ENCODE measurements at places on chromosomes 11 and 22.

DNA sequence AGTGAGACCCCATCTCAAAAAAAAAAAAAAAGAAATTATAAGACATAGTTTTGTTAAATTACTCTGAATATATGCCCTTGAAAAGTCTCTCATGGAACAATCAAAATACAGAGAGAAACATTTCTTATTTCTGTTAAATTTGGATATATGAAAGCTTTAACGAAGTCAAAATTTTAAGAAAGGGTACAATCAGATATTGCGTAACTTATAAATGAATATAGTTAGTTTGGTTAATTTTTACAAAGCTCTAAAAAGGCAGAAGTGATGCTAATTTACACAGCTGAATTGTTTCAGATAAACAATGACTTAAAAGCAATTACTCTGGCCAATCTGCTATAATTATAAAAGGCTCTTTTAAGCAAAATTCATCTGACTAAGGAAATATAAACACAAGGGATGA is 611.6 kb upstream of the CCDC179 start:
- no peak for DNase-seq

DNA sequence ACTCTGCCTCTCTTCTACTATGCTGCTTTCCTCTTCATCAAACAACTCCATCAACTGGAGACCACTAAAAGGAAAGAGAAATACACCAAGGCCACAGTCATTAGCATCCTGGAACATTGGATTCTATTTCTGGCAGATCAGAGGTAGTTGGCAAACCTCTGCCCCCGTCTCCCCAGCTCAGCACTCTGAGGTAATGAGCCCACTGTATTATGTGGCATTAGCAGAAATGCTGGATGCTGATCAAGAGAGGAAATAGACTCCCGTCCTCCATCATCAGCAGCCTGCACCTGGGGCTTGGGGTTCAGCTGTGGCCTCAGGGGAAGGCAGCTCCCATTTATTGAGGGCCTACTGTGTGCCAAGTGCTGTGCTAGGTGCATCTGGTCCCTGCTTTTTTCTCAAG is 9.0 kb upstream of the RASD2 start:
- DNase-seq, result no peak

DNA sequence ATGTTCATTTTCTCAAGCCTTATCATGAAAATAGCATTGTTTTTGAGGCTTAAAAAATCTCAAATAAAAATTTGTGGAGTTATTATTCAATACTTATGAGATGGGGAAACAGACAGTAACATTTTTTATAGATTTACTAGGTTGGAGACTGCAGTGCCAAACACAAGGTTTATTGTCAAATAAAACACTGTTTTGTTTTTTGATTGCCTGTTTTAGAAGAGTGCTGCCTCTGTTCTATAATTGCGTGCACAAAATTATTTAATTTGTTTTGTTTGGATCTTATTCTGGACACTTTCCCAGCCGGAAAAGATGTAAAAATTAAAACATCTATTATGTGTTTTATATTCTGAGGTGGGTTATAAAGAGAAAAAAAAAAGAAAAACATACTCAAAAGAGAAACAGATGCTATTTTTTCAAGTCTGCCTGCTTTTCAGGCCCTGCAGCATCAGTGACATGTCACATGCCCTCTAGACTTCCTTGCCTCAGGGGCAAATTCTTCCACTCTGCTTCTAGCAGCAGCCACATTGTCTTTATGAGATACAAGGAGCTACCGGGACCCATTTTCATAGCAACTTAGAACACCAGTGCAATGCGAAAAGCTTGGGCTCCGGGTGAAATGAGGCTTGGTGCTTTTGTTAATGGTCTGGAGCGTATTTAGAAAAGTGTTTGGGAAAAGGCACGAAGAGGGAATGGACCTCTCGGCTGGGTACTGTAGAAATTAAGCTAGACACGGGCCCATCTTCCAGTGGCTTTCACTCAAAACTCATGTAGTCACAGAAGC is 77.5 kb downstream of the EFCAB6 start:
- no peak for DNase-seq

- no peak for DNase-seq
These were observed 100.0 kb downstream of the PAX6 start for GRCh38 chr11:31711137-31711536.

DNA sequence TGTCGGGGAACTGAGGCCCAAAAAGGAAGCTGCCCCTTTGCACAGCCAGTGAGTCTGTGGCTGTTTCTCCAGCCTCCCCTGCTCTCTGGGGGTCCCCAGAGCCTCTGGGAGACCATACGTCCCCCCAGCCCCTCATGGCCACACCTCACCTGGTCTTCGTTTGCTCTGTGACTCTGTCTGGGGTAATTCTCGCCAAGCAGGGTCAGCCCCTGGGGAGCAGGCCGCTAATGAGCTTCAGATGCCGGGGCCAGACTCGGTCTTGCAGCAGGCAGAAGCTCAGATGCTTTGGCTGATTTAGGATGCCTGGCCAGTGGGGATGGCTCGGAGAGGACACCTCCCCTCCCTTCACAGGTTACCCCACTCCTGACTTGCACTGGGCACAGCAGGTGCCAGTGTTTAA is 24.1 kb upstream of the WNT11 start:
- DNase-seq, result no peak

- DNase-seq, result no peak
These were observed 429.0 kb downstream of the BRD1 start for GRCh38 chr22:49398646-49399045.

GRCh38 chr22:49210606-49211005 is 617.1 kb downstream of the BRD1 start:
- DNase-seq, result no peak

DNA sequence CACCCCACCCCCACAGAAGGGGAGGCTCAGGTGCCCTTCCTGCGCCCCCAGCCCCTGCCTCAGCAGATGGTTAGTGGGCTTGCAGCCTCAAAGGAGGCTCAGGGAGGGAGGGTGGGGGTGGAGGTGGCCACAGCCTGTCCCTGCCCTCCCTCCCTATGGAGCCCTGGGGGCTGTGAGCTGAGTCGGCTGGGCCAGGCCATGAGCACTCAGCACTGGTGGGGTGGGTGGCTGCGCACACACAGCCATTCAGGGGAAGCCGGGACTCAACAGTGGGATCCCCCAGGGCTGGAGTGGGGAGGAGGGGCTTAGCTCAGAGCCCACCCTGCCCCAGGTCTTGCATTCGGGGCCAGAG is 50.2 kb downstream of the FLRT1 start:
- no peak for DNase-seq

GRCh38 chr11:20715464-20715863 is 46.1 kb downstream of the NELL1 start:
- no peak for DNase-seq

DNA sequence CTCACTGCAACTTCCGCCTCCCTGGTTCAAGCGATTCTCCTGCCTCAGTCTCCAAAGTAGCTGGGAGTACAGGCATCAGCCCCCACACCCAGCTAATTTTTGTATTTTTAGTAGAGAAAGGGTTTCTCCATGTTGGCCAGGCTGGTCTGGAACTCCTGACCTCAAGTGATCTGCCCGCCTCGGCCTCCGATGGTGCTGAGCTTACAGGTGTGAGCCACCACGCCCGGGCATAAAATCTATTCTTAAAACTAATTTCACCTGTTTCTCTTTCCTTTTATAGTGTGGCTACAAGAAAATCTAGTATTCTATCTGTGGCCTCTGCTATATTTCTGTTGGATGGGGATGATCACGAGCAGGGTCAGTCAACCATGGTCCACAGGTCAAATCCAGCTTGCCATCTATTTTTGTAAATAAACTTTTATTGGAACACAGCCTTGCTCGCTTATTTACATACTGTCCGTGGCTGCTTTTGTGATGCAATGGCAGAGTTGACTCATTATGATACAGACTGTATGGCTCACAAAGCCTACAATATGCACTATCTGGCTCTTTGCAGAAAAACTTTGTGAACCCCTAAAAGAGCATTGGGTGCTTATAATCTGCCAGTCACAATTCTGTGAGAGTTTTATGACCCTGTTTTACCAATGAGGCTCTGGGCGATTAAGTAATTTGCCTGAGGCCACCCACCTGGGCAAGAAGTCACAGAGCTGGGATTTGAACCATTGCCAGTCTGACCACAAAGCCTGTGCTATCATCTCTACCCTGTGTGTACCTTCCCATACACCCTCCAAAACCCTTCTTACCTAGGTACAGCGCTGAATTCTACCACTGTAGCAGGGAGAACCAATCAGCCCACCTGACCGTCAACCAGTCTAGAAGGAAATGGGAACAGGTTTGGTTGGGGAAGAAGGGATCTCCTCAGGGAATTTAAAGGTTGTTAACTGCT is 28.3 kb downstream of the SLC1A2 start:
- peak; percentile 72 for DNase-seq
